ENCODE measurements at places on chromosomes 3 and 15.

- DNase-seq = no peak
These were observed 43.7 kb downstream of the SLC12A8 start for GRCh38 chr3:125168711-125169393.

DNA sequence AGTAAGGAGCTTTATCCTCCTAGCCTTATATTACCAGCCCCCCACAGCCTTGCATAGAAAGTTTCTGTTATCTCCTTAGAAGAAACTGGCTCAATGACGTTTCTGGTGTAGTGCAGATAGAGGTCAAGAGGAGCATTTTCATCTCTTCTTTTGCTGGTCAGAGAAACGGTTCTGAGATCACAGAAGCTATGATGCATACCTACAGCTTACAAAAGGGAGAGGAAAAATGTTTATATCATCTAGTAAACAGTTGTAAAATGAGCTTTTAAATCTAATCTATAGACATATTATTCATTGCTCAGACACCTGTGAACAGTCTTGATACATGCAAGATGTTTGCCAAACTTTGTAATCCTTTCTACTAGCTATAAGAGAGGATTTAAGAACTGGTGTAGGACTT lies 68.0 kb downstream of the GMPS start:
- no peak for DNase-seq

- DNase-seq = no peak
These were observed 21.9 kb upstream of the THSD4 start for GRCh38 chr15:71093054-71094024.

DNA sequence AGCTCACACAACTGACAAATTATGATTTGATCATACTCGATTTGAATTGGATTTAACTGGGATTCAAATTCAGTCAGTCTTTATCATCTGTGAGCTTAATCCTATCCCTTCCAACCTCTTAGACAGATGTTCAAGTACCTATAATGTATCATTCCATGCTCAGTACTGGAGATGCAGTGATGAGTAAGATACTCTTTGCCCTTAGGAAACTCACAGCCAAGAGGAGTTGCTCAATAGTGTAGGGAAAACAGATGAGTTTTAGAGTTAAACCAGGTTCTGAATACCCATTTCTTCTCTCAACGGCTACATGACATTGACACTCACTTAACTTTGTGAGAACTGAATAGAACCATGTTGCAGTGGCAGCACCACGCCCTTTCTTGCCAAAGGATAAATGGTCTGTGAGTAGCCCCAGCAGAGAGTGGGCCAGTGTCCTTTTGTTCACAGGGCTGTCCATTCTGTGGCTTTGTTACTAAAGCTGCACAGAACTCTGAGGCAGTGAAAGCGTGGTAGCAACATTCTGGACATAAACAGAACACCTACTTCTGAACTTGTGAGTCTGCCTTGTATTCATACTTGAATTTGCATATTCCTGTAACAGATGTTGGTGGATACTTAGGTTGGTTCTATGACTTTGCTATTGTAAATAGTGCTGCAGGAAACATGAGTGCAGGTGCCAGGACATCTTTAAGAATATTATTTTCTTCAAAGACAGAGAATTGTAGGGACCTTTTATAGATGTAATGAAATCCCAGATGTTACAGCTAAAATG lies 91.6 kb downstream of the RASA2 start:
- no peak for DNase-seq

GRCh38 chr3:73604451-73604850 lies 20.3 kb downstream of the PDZRN3 start:
- DNase-seq = no peak

GRCh38 chr3:49842843-49843517 lies 13.4 kb downstream of the TRAIP start:
- no peak for DNase-seq

DNA sequence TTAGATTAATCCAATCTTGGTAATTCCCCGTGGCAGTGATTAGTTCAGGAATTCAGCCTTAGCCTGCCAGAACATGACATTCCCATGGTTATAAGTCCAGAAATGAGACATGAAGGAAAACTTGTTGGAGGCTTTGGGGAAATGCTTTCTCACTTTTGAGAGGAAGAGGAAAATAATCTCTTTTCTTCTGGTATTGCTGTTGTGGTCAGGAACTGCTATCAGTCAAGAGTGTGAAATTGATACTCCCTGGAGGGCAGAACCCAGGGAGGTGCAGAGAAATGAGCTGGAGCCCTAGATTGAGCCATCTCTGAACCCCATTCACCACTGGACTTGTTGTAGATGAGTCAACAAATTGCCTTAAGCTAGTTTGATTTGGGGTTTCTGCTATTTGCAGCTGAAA lies 38.6 kb upstream of the APH1B start:
- no peak for DNase-seq

DNA sequence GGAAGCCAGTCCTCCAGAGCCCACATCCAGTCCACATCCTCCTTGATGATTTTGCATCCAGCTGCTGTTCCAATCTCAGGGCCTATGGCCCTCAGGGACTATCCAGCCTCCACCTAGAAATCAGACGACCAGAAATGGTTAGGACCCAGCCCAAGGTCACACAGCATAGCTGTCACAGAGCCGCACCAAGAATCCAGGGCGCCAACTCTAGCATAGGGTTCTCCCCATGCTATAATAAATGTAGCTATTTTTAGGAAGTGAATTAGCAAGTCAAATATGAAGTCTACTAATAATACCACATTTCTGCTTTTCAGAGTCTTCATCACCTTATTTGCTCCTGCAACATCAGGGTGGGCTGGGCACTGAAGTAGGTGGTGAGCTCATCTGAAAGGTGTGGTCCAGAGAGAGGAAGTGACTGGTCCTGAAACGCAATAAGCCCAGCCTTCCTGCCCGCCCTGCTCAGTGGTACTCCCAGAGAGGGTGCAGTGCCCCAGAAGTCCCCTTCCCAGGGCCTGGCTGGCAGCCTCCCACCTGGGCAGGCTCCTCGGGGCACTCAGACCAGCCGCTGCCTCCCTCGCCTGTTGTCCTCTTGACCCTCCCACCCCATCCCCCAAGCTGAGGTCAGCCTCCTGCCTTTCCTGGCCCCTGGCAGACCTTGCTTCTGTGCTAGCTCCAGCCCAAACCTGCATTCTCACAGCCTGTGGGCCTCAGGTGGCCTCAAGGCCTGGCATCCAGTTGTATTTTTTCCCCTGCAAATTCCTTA lies 17.6 kb upstream of the CYP11A1 start:
- DNase-seq = no peak

DNA sequence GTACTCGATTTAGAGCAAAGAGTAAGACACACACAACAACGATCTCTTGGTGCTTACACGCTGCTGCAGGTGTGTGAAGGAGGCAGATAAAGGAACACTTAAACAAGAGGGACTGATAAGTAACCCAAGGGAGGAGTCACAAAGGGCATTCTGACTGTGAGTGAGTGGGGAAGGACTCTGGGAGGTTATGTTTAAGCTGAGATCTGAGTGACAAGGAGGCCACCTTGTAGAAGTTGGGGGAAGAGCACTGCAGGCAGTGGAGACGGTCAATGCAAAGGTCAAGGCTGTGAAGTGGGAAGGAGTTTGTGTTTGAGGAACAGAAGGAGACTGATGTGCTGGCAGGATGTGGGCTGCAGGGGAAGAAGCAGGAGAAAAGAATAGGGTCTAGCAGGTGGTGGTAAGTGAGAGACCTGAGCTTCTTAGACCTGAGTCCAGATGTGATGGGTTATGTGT lies 63.1 kb downstream of the LPP start:
- DNase-seq = no peak

- no peak for DNase-seq
These were observed 32.2 kb upstream of the ACP3 start for GRCh38 chr3:132284781-132285619.

GRCh38 chr3:113531826-113532697 lies at the start of gene SIDT1:
SIDT1 (plus strand) TSS chr3:113532555; CDS start chr3:113533022, 467 bp downstream.
- no peak for DNase-seq

DNA sequence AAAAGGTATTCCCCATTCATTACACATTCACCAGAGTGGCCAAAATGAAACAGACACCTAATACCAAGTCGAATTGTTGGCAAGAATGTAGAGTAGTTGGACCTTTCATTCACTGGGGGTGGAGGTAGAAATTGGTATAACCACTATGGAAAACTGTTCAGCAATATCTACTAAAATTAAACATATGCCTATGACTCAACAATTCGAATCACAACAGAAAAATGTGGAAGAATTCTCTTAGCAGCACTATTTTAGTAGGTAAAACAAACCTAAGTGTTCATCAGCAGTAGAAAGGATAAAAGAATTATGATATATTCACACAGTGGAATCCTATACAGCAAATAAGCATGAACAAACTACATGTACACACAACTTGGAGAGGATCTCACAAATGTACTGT lies 30.6 kb downstream of the POLG start:
- DNase-seq = no peak

GRCh38 chr3:44468572-44469520 lies 8.6 kb downstream of the ZNF445 start:
- no peak for DNase-seq

GRCh38 chr3:72891053-72891855 lies 3.4 kb downstream of the GXYLT2 start:
- no peak for DNase-seq

- no peak for DNase-seq
These were observed 178.4 kb upstream of the CDIN1 start for GRCh38 chr15:36400936-36401585.

DNA sequence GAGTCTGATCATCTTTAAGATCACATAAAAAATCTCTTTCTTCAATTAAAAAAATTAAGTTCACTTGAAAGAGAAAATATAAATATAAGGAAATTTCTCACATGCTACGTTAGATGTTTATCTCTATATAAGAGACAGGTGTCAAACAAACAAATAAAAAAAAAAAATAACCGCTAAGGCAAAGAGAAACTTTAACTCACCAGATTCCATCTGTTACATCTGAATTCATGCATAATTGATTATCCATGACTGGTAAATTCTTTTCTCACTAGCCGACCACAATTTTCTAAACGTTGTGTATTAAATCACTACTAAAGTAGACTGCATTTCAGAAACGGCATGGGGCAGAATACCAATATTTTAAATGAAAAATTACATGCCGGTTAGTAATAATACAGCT lies 9.6 kb upstream of the SATB1 start:
- no peak for DNase-seq

- no peak for DNase-seq
These were observed 4.9 kb upstream of the ALAS1 start for GRCh38 chr3:52193065-52193464.

GRCh38 chr15:88982946-88983342 lies 69.8 kb upstream of the MFGE8 start:
- no peak for DNase-seq

- DNase-seq = no peak
These were observed 104.4 kb downstream of the THSD4 start for GRCh38 chr15:71219645-71220044.

GRCh38 chr15:68334661-68335124 lies 57.1 kb downstream of the FEM1B start:
- DNase-seq = no peak

GRCh38 chr3:129663930-129664646 lies 57.6 kb upstream of the PLXND1 start:
- DNase-seq = no peak

DNA sequence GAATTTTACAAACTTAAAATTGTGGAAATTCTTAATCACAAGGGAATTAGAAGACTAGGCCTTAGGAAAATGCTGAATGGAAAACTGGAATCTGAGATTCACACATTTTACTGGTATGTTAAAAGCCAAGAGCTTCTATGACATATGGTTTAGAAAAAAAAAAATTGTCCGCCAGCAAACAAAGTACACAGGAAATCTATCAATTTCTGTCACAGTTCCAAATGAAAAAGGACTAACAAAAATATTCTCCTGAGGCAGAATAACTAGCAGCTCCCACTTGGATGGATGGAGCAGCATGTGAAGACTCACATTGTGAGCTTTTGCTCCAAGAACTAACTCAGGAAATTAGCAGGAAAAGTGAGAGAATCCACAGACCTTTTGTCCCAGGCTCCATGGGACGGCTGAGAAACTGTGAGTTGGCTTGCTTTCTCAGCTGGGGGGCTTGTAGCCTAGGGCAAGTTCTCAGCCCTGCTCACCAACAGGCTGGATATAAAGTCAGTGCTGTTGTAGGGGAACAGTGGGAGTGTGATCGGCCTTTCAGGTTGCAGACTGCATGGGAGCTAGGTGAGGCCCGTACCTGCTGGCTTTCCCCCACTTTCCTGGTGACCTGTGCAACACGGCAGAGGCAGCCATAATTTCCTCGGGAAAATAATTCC lies 731.1 kb upstream of the SGO1 start:
- no peak for DNase-seq

DNA sequence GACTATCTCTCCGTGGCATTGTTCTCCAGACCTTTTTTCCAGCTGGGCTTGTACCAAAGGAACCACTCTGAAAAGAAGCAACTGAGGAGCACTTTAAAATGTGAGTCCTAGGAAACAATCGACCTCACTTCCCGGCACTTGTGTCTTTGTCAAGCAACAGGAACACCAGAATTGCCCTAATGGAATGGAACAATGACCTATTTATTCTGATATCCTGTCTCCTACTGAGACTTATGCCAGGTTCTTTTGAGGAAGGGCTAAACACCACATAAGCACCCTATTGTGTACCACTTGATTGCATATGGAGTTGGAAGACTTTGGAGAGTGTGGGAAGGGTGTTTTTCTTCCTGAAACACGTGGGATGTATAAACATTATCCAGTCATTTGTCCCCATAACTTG lies 56.8 kb upstream of the TGFBR2 start:
- peak; percentile 83 for DNase-seq

- DNase-seq = no peak
These were observed 12.9 kb upstream of the TNFAIP8L3 start for GRCh38 chr15:51107612-51108011.

DNA sequence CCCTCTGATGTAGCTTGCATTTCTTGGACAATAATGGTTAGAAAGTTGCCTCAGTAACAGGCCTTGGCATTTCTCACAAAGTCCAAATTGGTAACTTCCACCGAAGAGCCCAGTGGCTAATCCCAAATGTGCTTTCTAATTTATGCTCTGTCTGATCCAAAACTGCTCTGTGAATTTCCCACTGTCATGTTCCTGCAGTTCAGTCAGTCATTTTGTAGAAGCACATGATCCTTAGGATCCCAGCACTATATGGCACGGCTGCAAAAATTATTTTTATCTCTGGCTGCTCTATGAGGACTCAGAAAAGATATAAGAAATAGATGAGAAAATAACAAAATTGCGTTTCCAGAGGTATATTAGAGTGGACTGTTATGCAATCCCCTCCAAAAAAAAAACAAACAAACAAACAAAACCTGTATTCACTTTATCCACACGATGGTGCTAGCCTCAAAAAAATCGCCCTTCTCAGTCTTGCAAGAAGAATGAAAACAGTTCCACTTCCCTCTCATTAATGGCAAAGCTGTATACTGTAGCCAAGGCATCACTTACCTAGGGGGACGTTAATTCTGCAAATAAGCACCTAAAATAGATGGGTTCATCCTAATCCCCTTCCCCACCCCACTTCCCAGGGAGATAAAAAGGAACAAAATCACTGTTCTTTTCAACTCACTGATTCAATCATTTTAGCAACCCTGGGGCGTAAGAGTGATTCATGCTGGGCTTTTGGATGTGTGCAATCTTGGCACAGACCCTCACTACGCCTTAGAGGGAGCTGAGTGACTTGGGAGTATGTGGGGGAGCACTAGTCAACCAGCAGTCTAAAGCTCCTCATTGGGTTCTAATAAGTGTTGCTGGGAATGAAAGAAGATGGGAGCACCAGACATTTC lies 61.3 kb downstream of the TMCO5A start:
- DNase-seq = no peak

Data from iPS DF 6.9 (cell line).